ENCODE measurements at places on chromosomes 7 and 10.

DNA sequence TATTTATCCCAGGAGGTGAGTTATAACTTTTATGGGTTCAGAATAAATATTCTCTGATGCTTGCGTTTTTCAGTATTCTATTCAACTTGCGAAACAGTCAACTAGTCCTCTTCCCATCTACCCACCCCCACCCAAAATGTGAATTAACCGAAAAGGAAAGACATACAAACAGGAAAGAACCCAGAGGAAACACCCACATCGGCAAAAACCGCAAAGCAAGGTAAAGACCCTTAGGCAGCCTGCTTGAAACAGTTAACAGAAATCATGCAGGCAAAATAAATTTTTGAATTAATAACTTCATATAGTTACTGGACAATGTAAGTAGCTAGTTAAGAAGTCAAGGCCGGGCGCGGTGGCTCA is 5.4 kb downstream of the ZC3HAV1 start:
- no peak for DNase-seq

GRCh38 chr7:81736091-81736490 is 33.8 kb downstream of the HGF start:
- no peak for DNase-seq

DNA sequence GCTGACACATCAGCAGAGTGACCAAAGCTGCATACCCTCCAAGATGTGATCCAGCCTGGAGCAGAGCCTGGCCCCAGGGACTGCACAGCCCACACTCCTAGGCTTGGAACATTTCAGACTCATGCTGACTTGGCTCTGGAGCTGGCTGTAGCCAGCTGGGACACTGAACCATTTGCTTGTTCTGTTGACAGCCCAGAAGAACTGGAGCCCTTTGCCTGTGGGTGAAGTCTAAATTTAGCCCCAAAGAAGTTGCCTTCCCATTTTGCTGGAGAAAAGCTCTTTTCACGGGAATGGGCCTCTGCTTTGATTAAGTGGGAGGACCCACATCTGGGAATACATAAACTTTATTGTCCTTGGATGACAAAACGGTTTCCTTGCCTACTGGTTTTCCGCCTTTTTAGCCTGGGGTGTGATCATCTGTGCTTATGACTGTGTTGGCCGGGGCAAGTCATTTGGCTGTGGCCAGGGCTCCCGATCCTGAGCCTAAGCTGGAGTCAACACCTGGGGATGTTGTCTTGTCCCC is 186.2 kb upstream of the BMPER start:
- DNase-seq, result no peak

- no peak for DNase-seq
Observed at GRCh38 chr7:35253460-35253709, 515 bp downstream of the TBX20 start.

DNA sequence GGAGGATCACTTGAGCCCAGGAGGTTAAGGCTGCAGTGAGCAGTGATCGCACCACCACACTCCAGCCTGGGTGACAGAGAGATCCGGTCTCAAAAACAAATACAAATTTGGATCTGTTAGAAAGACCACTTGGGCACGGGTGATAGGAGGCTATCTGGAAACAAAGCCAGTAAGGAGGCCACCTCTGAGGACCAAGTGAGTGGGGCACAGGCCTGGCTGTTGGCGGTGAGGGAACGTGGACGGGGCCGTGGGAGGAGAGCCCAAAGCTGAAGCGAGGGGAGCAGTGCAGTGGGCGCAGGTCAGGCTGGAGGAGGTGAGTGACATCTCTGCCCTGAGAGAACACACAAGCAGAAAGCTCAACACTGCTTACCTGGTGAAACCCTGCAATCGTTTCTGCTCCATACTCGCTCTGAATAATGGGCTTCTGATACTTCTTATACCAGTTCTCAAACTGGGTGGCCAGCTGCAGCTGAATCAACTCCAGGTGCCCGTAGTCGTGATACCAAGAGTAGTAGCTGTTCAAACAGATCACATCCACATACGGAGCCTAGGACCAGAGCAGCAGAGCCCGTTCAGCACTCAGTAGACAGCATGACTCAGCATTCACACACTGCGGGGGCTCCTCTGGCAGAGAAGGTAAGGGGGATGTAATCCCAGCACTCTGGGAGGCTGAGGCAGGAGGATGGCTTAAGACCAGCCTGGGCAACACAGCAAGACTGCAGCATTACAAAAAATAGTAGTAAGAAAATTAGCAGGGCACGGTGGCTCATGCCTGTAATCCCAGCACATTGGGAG is 14.5 kb downstream of the GUSB start:
- DNase-seq, result no peak

DNA sequence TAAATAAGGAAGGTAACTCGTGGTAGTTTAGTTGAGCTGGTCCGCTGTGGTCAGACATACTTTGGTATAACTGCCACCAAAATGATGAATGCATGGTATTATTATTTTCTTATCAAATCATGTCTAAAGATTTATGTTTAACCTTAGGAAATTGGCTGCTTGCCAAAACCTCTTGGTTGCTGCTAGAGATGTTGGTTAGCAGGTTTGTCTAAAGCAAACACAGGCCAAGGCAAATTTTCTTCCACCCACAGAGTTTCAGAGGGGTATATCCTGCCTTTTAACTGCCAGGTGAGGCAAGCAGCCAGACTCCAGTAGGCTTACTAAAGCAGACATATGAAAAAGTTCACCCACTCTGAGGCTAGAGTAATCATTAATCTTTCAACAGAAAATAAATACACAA is 101.4 kb downstream of the SEMA3E start:
- DNase-seq, result no peak

DNA sequence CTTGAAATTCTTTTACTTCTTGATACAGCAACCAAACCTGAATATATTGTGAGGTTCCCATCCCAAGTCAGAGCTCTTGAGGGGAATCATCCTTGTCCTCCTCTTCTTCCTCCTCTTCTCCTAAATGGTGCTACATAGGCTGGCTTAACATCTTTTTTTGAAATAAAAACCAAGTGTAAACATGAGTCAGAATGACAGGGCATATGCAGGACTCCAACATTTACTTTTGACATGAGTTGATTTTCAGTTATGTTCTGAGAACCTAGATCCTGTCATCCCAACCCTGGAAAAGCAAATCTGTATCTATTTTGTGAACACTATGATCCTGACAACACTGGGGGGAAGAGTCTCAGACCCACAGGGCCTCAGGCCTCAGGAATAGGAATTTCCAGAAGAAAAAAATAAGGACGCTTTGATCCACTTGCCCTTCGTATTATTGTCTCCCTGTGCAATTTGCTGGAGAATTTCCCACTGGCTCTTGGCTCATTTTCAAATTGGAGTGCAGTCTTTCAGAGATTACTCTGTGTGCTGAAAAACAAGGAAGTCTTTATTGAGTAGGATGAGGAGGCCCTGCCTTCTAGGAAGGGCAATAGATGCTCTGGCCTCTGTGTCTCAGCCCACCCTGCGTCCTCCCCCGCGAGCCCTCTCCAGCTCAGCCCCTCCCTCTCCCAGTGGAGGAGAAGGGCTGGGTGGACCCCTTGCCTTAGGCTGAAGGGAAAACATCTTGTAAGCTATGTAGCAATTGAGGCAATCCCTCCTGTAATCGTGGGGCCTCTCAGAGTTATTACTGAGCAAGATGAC is 121.6 kb downstream of the CREB5 start:
- no peak for DNase-seq

DNA sequence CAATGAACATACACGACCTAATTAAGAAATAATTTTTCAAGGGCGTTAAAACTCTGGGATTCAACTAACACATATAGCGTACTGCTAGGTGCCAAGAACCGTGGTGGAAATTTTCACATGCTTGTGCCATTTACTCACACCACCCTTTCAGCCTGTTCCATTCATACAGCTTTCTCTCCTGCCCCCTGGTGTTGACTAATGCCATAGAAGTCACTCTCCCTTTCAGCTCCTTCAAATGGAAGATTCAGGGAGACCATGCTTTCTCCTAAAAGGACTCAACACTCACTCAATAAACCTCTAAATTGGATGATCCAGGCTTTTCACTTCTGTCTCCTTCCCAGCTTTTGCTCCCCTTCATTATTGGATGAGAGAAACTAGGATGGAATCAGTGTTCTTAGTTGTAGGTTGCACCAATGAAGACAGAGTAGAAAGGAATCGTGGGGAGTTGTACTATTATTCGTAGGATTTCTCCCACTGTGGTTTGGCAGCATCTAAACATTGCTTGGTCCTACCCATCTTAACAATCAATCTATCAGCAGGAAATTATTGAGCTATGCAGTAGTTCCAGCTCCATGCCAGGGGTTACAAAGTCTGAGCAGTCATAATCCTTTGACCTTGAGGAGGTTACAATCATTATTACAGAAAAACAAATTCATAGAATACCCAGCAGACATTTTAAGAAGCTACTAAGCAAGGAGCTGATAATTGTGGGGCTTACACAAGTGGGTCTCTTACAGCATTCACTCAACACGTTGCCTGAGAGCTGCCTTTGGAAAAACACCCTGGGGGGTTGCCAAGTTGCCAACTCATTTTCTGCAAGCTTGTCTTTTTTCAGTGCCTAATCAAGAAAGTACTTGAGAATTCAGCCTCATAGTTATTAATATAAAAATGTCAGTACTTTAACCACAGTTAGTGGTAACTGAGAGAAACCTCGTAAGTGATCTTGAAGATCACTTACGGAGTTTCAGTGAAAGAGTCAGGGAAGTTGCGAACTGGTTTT is 2.8 kb upstream of the PPP1R3C start:
- no peak for DNase-seq

- no peak for DNase-seq
Observed at GRCh38 chr10:77457266-77457665, 180.3 kb downstream of the KCNMA1 start.

DNA sequence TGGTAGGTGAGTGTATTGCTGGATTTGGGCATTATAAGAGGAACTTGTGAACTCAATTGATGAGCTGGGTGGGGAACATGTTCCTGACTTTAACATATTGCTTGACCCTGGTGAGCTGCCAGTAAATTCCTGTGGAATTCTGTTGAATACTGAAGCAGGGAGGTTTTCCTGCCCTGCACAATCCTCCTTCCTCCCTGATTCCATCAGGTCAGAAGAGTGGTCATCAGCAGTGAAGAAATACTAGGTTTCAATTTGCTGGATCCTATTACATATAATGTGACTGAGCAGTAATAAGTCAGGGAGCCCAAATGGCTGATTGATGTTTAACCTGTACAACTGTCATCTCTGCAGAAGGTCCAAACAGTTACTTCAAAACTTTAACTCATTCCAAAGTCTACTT is 581.2 kb downstream of the SUGCT start:
- DNase-seq, result no peak

GRCh38 chr10:22713853-22714478 is 412 bp downstream of the PIP4K2A start:
- no peak for DNase-seq

- no peak for DNase-seq
Observed at GRCh38 chr7:138292951-138293350, 167.1 kb upstream of the TRIM24 start.

GRCh38 chr7:101496017-101496416 is 133.1 kb downstream of the MYL10 start:
- no peak for DNase-seq

DNA sequence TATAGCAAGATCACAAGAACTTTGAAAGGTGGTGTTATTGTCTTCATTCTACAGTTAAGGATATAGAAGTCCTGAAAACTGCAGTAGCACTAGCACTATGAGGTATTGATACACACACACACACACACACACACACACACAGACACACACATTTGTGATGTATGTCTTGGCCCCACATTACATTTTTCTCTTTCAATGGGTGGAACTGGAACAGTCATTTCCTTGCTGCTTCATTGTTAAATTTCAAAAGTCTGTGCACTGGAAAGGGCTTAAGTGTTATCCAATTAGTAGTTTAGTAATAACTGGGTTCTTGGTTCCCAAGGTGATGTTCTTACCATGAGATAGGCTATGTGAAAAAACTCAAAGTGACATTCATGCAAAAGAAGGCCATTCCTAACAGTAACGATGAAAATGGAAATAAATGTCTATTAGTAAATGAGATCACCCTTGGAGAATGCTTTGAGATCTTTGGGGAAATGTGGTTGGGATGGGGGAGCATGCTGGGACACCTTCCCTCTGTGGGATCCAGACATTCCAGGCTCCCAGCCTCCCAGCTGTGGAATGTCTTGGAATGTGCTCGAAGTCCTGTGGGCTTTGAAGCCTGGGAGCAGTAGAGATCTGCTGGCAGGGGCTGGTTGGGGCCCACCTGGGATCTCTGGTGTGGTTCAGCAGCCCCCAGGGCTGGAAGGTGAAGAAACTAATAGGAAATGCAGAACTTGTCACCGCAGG is 37.4 kb upstream of the CALD1 start:
- DNase-seq, result no peak

GRCh38 chr10:60490013-60490412 is 100.3 kb upstream of the ANK3 start:
- DNase-seq, result no peak

DNA sequence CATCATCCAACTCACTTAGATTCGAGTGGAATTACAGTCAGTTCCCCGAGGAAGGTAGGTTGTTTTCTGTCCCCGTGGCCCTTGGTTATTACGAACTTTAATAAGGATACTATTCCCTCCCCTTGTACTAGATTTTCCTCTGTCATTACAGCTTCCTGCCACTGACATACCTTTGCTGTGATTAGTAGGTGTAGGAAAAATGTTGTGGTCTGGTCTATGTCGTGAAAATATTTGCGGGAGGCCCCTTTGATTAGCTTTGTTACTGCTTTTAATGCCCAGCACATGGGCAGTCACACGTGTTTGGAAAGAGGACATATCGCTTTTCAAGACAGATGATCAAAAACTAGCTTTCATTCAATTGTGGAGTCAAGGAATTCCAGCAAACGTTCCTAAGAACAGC is 92.2 kb downstream of the GATA3 start:
- no peak for DNase-seq

GRCh38 chr7:129017933-129018538 is 36.9 kb downstream of the TNPO3 start:
- no peak for DNase-seq

DNA sequence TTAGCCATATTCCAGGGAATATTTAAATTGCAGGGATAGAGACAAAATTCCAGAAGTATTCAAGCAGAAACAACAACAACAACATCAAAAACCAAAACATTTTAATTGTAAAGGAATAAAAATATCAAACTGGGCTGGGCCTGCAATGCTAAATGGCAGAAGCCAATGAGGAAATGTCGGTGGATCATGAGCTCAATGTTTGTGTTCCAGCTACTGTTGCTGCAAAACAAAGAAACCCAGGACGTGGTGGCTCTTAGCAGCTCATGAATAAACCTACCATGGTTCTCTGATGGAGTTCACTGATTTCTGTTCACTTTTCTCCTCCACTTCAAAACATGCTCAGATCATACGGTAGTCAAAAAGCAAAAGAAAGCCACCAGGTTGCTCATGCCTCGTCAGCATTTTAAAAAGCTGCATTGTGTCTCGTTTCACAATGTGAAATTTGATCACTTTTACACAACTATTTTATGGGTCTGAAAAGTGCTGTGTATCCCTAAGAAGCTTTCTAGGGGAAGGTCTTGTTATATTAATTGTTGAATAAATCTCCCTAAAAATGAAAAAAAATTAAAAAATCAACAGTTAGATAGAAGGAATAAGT is 54.0 kb downstream of the ASNS start:
- DNase-seq, result no peak

GRCh38 chr10:88528201-88528600 is 54.9 kb downstream of the RNLS start:
- DNase-seq, result no peak

GRCh38 chr7:17289074-17289645 is 9.3 kb upstream of the AHR start:
- DNase-seq, result no peak
